ENCODE measurements at places on chromosomes 11 and 22.

- DNase-seq = no peak
These were observed 86.7 kb downstream of the C11orf58 start for GRCh38 chr11:16825101-16825500.

- no peak for DNase-seq
These were observed 62.2 kb downstream of the ARFGAP3 start for GRCh38 chr22:42794551-42795510.

- DNase-seq = no peak
These were observed 11.3 kb downstream of the NCF4 start for GRCh38 chr22:36872084-36872483.

GRCh38 chr22:36151006-36151595, 9.5 kb downstream of the APOL3 start:
- DNase-seq = no peak

DNA sequence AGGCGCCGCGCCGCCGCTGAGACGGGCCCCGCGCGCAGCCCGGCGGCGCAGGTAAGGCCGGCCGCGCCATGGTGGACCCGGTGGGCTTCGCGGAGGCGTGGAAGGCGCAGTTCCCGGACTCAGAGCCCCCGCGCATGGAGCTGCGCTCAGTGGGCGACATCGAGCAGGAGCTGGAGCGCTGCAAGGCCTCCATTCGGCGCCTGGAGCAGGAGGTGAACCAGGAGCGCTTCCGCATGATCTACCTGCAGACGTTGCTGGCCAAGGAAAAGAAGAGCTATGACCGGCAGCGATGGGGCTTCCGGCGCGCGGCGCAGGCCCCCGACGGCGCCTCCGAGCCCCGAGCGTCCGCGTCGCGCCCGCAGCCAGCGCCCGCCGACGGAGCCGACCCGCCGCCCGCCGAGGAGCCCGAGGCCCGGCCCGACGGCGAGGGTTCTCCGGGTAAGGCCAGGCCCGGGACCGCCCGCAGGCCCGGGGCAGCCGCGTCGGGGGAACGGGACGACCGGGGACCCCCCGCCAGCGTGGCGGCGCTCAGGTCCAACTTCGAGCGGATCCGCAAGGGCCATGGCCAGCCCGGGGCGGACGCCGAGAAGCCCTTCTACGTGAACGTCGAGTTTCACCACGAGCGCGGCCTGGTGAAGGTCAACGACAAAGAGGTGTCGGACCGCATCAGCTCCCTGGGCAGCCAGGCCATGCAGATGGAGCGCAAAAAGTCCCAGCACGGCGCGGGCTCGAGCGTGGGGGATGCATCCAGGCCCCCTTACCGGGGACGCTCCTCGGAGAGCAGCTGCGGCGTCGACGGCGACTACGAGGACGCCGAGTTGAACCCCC, 798 bp downstream of the BCR start:
- peak; percentile 38 for DNase-seq

DNA sequence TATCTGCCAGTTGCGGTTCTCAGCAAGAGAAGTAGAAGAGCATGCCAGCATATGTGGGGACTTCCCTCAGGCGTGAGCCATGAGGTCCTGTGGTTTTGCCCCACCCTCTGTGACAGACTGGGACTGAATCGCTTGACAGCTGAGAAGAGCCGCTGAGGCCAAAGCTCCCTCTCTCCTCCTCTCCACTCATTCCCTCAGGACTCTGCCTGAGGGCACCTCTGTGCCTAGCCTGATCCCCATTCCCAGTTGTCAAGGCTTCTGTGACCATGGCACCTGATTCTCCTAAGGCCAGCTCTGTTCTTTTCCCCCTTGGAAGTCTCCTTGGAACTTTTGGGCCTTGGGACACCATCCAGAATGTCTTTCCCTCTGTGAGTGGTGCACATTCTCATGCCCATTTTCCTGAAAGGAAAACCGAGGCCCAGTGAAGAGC, 27.0 kb downstream of the ART5 start:
- DNase-seq = no peak

GRCh38 chr11:75470476-75471080, 37.6 kb upstream of the KLHL35 start:
- DNase-seq = no peak

- no peak for DNase-seq
These were observed 68.3 kb downstream of the NFAM1 start for GRCh38 chr22:42363892-42364291.

- no peak for DNase-seq
These were observed 119.6 kb downstream of the DYNC2H1 start for GRCh38 chr11:103228807-103229206.

DNA sequence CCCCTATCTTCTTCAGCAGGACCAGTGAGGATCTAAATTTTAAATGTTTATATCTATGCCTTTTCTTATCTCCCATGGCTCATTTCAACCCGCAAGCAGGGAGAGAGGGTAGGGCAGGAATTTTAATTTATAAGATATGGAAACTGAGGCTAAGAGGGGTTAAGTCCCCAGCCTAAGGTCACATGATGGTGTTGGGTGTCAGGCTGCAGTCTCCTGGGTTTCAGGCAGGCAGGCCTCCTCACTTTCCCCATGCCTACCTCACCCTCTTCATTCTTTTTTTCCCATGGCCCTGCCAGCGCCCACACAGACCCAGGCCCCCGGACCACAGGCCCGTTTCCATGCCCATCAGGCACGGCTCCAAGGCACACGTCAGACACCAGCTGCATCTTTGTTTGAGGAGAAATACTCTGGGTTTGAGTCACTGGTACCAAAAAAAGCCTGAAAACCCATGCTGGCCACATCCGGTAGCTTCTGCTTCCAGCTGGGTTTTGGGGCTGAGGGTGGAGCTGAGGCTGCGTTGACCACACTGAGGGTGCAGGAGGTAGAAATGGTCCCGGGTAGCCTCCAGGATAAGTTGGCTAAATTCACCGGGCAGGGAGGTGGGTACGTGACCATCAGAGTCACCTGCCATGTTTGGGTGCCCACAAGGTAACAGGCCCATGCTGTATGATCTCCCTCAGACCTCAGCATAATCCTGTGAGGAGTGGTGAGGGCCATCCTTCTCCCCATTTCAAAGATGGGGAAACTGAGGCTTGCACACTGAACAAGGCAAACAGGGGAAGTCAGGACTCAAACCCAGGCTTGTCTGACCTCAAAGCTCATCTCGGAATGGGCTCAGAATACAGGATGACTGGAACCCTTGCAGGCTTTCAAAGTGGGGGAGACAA, 7.5 kb downstream of the CRYBB1 start:
- peak; percentile 63 for DNase-seq

DNA sequence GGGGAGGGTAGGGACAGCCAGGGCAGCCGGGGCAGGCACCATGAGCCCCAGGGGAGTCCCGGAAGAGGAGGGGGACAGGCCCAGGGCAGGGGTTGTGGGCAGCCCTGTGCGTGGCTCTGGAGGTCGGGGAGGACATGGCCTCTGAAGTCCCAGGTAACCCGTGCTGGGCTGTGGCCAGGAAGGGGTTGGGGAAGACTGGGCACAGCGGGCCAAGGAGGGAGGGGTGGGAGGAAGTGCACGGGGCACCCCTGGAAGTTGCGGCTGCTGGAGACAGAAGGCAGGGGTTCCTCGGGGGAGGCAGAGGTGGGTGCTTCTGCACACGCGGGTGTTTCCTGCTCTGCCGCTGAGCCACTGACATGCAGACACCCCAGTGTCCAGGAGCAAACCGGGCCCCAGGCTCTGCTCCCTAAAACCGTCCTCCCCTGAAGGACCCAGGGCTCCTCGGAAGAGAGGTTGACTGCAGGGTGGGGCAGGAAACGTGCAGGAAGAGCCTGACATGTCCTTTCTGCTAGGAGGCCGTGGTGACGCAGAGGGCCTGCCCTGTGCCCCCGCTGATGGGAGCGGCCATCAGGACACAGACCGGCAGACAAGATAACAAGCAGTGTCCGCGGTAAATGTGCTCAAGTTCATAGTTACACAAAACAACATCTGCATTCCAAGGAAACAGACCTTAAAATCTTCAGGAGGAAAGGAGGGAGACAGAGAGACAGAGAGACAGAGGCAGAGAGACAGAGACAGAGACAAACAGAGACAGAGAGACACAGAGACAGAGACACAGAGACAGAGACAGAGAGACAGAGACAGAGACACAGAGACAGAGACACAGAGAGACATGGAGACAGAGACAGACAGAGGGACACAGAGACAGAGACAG, 5.7 kb downstream of the TNNI2 start:
- peak; percentile 63 for DNase-seq

- no peak for DNase-seq
These were observed 25.4 kb upstream of the SMTN start for GRCh38 chr22:31055635-31056159.

DNA sequence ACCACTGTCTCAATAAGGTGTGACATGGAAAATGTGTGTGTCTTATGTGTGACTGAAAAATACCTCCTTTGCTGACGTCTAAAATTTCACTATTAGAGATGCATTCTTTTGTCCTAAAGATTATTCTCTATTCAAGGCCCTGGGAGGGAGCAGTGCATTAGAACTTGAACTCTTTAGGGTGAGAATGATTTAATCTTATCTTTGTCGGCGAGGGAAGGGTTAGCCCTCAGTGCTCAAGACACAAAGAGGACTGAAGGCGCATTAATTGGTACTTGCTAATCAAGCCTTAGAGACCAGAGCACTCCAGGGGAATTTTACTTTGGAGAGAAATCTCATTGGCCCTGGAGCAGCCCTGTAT, 29.8 kb upstream of the PLET1 start:
- DNase-seq = no peak

DNA sequence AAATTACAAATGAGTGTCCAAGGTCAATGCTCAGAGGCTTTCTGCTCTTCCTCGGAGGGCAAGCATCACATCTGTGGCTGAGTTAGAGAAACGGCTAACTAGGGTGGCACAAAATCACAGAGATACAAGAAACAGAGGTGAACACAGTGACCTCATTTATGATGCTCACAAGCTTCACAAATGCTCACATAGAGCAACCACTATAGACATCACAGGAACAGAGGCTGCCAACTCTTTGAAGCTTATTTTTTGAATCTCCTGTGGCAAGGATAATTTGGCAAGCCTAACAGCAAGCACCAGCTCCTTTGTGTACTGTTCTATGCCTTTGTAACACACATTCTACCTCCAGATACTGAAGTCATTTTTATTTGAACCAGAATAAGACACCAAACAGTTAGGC, 416.5 kb upstream of the DDI1 start:
- DNase-seq = no peak

DNA sequence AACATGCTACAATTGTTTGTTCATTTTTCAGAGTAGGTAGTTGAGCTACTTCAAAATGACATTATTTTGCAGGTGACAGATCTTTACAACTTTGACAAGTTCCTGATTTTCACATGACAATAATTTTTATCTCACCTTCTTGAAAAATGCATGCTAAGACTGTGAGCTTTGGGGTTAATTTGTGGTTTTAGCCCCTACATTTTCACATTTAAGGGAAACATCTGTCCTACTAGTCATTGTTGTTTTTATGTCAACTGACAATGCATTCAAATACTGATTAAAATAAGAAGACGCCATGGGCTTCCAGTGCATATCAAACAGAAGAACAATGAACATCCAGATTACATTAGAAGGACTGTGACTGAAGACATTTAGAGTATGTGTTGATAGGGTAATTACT, 1470.8 kb upstream of the TENM4 start:
- DNase-seq = no peak

DNA sequence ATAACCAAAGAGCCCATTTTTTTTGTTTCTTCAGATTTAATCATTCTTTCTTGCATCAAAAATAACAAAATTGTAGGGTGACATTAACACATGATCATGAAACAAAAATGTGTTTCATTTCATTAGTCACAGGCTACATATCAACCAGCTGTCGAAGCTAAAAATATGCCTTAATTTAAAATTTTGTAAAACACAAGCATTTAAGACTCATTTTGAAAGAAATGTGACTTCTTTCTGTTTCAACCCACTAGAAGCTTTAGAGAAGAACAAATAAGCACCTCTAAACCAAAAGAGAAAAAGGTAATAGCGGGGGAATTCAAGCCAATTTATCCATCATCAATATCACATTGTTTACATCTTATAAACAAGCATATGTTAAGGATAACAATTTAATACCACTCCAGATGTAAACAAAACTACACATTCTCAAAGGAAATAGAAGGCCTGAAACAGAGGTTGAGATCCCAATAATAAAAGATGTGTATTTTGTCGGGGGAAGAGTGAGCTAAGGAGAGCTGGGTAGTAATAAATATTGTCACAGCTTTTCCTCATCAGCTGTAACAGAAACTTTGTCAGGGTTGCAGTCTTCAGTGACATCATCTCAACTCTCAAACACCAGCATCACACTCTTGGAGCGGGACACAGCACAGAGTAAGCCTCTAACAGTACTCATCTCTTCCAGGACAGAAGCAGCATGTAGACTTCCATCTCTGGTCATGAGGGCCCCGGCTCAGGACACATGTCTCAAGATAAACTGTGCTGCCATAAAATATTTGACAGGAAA, 42.0 kb downstream of the ALG9 start:
- no peak for DNase-seq

DNA sequence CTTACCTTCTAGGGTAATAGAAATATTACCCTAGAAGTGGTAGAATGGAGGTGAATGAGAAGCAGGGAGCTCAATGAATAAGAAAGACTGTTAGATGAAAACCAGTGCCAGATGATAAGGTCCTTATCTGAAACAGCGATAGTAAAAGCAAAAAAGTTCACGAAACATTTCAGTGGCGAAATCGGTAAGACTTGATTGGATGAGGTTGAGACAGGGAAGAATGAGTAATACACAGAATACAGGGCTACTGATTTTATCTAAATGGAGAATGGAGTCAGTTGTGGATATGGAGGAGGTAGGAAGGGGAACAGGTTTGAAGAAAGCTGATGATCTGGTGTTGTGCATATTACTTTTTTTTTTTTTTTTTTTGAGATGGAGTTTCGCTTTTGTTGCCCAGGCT, 96.5 kb downstream of the GALNT18 start:
- DNase-seq = no peak

GRCh38 chr22:27857443-27857842, 55.9 kb upstream of the MN1 start:
- DNase-seq = no peak

GRCh38 chr11:8584511-8584910, 9.5 kb downstream of the STK33 start:
- DNase-seq = no peak

GRCh38 chr22:46933040-46933930, 170.8 kb downstream of the TBC1D22A start:
- peak; percentile 34 for DNase-seq

GRCh38 chr11:48028914-48029680, 48.7 kb downstream of the PTPRJ start:
- no peak for DNase-seq

DNA sequence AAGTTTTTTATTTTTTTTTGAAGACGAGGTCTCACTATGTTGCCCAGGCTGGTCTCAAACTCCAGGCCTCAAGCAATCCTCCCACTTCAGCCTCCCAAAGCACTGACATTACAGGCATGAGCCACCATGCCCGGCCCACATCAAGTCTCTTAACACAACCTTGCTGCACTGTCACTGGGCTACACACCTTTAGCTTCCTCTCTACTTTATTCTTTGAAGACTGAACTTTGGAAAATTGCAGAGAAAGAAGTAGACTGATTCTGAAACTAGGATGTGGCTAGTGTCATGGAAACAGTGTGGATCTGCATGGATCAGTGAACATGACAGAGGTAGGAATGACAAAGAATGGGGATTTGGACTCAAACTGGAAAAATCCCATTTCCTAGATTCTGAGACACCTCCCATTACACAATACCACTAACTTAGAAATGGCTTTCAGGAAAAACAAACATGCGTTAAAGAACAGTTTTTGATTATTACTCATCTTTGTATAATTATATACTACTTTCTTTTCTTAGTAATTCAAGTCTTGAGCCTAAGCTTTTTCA, 99.6 kb upstream of the SPON1 start:
- DNase-seq = no peak
